CD4-positive, alpha-beta T cell (primary cell): ENCODE measurements at places on chromosomes 3 and 15. TPM values are rescaled to one million over a fixed set of nuclear protein-coding genes. Genes with fewer than 3 reads are reported as not detected.
A peak's percentile ranks its signal among the peaks of the same experiment; 100 is the strongest.

GRCh38 chr15:100918690-100919480 lies at the start of gene LRRK1:
LRRK1 (plus strand) TSS chr15:100919357; CDS start chr15:100924633, 5,276 bp downstream.
- peaks cover 39% of the 10 kb centered on the region for H3K27me3 ChIP-seq
- DNase-seq, result no peak
- peaks cover 18% of the 10 kb centered on the region for H3K4me1 ChIP-seq
- no peaks in the 10 kb centered on the region for H3K36me3 ChIP-seq
- H3K27ac ChIP-seq, result no peak within 1 kb of the TSS

GRCh38 chr3:10374311-10374710 lies 53.4 kb upstream of the SEC13 start:
- H3K36me3 ChIP-seq, result no peaks in the 10 kb centered on the region
- DNase-seq, result no peak
- no peak overlapping the region for H3K27ac ChIP-seq
- no peaks in the 10 kb centered on the region for H3K27me3 ChIP-seq

Gene WNT7A
- total RNA-seq, result 24.7 TPM

Gene ZMYND10
- 1.7 TPM for total RNA-seq

DNA sequence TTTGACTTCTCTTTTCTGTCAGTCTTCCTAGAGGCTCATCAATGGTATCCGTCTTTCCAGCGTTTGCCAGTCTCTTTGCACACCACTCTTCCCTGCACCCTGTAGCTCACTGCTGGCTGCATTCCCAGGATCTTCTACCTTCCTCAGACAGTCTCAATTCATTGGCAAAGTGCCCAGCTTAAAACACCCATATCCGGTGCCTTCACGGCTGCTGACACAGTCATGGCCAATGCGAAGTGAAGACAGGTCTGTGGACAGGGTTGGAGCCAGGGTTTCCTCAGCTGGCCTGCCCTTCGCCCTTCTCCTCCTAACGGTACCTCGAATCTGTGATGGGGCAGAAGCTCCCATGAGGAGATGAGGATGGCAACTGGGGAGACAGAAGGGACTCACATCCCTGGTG lies 36.1 kb downstream of the PTH1R start:
- peaks cover 21% of the 10 kb centered on the region for H3K4me1 ChIP-seq
- no peak for DNase-seq
- no peak overlapping the region for H3K27ac ChIP-seq
- no peaks in the 10 kb centered on the region for H3K27me3 ChIP-seq
- no peak overlapping the region for H3K4me3 ChIP-seq
- H3K36me3 ChIP-seq, result peaks cover 11% of the 10 kb centered on the region

Gene USP13
- 4.8 TPM for total RNA-seq

DNA sequence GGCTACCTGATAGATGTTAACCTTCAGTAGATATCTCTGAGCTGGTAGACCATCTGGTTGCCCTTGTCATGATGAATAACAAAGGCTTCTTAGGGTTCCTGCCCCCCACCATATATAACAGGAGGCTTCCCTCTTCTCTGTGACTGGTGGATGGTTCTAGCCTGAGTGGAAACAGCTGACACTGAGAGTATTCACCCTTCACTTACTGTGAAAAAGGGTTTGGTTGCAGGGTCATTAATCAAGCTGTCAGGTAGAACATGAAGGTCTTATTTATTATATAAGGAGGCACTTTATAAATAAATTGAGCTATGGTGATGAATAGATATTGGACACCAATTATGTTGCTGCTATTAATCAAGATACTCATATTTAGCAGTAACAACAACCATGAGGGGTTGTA lies 58.6 kb downstream of the CACNA2D3 start:
- no peaks in the 10 kb centered on the region for H3K4me1 ChIP-seq
- H3K36me3 ChIP-seq, result no peaks in the 10 kb centered on the region
- H3K27ac ChIP-seq, result no peak overlapping the region
- H3K27me3 ChIP-seq, result no peaks in the 10 kb centered on the region

DNA sequence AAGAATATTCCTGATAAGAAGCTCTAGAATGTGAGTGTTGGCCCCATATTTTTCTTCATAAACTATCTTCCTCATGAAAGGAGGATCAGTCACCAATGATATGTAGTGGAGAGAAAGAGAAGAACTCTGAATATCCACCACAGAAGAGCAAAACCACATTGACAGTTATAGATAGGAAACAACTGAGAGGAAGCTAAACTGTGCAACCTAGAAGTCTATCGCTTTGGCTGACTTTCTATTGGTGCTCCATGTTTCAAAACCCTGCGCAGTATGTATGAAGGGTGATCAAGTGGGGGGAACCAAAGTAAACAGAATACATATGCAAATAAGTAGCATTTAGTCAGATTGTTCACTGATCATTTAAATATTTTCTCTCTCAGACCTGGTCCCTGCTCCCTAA lies 41.0 kb upstream of the ZNF280D start:
- H3K27ac ChIP-seq, result no peak overlapping the region
- no peaks in the 10 kb centered on the region for H3K4me1 ChIP-seq
- H3K27me3 ChIP-seq, result no peaks in the 10 kb centered on the region
- H3K4me3 ChIP-seq, result no peak overlapping the region
- no peak for DNase-seq

GRCh38 chr3:69764121-69764741 lies 25.0 kb downstream of the MITF start:
- no peak overlapping the region for H3K4me3 ChIP-seq
- H3K27ac ChIP-seq, result no peak overlapping the region
- H3K4me1 ChIP-seq, result no peaks in the 10 kb centered on the region
- no peak for DNase-seq

GRCh38 chr3:147403511-147403910 lies 2.8 kb downstream of the ZIC4 start:
- H3K4me3 ChIP-seq, result no peak overlapping the region
- H3K27me3 ChIP-seq, result peaks cover 64% of the 10 kb centered on the region
- H3K27ac ChIP-seq, result no peak overlapping the region
- no peaks in the 10 kb centered on the region for H3K36me3 ChIP-seq
- no peaks in the 10 kb centered on the region for H3K4me1 ChIP-seq

DNA sequence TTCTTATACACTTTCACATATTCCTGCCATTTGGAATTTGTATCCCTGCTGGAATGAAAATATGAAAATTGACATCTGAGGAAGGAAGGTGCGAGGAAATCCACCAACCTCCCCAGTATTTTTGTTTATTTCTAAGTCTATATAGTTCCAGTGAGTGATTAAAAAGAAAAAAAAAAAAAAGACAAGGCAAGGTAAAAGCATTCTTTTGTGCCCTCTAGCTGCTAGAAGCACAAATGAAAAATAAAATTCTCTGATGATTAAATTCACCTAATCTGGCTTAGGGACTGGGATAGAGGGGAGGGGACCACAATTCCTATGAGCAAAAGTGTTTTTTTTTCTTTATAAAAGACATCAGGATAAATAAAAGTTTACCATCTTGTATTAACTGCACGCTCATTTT lies 370.9 kb downstream of the NR2F2 start:
- no peaks in the 10 kb centered on the region for H3K36me3 ChIP-seq
- H3K27ac ChIP-seq, result no peak overlapping the region
- H3K27me3 ChIP-seq, result no peaks in the 10 kb centered on the region
- no peak overlapping the region for H3K4me3 ChIP-seq
- H3K4me1 ChIP-seq, result no peaks in the 10 kb centered on the region
- DNase-seq, result no peak

Gene CD276
- not detected for total RNA-seq

Gene GABRR3
- not detected for total RNA-seq

DNA sequence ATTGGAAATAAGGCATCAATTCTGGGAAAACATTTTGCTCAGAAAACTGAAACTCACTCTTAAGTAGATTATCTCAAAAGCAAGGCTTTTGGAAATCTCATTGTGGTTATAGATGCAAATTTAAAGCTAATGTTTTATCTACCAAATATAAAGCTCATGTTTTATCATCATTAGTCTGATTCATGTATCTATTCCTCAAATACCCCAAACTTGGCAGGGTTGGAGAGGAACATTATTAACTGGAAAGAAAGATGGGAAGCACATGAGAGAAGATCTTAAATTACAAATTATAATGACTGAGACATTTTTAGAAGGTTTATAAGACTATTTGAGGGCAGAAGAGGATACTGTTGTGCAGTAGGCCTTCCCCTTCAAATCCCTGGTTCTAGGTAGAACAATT lies 137.3 kb upstream of the TGFBR2 start:
- H3K27me3 ChIP-seq, result no peaks in the 10 kb centered on the region
- no peak overlapping the region for H3K27ac ChIP-seq
- DNase-seq, result no peak
- no peaks in the 10 kb centered on the region for H3K36me3 ChIP-seq
- H3K4me3 ChIP-seq, result no peak overlapping the region

Gene CPNE4
- not detected for total RNA-seq

DNA sequence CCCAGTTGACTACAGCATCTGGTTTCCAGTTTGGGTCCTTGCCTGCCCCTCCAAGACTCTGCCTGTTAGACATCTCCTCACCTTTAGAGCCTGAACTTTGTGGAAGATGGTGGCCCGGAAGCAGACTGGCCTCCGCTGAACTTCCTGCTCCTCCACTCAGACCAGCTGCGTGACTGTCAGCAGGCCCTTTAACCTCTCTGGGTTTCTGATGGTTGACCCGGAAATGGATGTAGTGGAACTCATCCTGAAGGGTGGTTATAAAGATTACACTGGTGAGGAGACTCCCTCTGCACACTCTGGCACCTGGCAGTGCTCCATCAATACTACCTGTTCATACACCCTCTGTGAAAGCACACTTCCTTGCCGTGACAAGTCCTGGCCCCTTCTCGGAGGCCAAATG lies 151.9 kb upstream of the TLE3 start:
- no peak for DNase-seq
- no peaks in the 10 kb centered on the region for H3K36me3 ChIP-seq
- no peak overlapping the region for H3K4me3 ChIP-seq
- H3K4me1 ChIP-seq, result peaks cover 32% of the 10 kb centered on the region
- no peak overlapping the region for H3K27ac ChIP-seq

GRCh38 chr3:72244396-72244795 lies 459.4 kb upstream of the PROK2 start:
- H3K27ac ChIP-seq, result no peak overlapping the region
- no peak for DNase-seq
- no peaks in the 10 kb centered on the region for H3K27me3 ChIP-seq
- H3K4me1 ChIP-seq, result no peaks in the 10 kb centered on the region
- no peaks in the 10 kb centered on the region for H3K36me3 ChIP-seq

GRCh38 chr15:66603301-66604179 lies 37.7 kb upstream of the LCTL start:
- H3K36me3 ChIP-seq, result no peaks in the 10 kb centered on the region
- H3K4me3 ChIP-seq, result no peak overlapping the region
- DNase-seq, result peak; percentile 53
- no peaks in the 10 kb centered on the region for H3K27me3 ChIP-seq

GRCh38 chr3:119553823-119554415 lies 5.5 kb downstream of the CD80 start:
- no peak overlapping the region for H3K27ac ChIP-seq
- H3K27me3 ChIP-seq, result no peaks in the 10 kb centered on the region
- peaks cover 9% of the 10 kb centered on the region for H3K4me1 ChIP-seq
- H3K36me3 ChIP-seq, result no peaks in the 10 kb centered on the region

Gene AVEN
- 4.5 TPM for total RNA-seq

Gene NEK10
- 0.77 TPM for total RNA-seq

Gene ACTC1
- total RNA-seq, result not detected

DNA sequence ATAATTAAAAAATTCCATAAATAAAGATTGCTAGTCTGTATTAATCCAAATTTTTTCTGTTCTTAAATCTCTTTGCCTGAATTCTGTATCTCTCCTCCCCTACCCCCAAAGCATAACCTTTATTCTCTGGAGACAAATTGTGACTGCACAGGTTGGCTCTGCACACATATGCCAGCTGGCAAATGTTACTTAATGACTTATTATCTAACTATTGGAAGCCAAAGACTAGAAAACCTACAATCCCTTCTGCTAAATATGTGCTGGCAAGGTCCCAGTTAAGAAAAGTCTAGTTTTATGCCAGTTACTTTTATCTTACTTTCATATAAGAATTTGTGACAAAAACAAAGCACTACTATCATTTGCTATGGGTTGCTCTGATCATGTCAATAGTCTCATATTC lies 569.3 kb downstream of the MECOM start:
- H3K4me1 ChIP-seq, result no peaks in the 10 kb centered on the region
- H3K27ac ChIP-seq, result no peak overlapping the region
- H3K27me3 ChIP-seq, result no peaks in the 10 kb centered on the region
- no peak overlapping the region for H3K4me3 ChIP-seq
- no peak for DNase-seq

GRCh38 chr3:160588023-160588422 lies 22.7 kb upstream of the KPNA4 start:
- no peak overlapping the region for H3K4me3 ChIP-seq
- DNase-seq, result no peak

Gene AP3B2
- 0.25 TPM for total RNA-seq

Gene ADAMTSL3
- total RNA-seq, result not detected

Gene C3orf22
- not detected for total RNA-seq

DNA sequence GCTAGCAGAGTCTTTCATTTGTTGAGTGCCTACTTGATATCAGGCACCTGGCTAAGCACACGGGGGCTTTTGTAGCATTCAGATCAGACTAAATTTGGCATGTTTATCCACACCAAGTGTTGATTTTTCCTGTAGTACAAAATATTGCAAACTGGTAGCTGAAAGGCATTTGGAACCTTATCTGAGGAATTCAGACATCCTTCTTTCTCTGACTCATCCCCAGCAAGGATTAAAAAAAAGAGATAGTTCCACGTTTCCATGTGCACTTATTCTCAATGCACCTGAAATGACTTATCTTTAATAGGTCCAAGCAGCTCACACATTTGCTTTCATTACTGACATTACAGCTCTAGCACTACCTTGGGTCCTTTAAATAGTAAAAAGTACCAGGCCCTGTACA lies 786.0 kb upstream of the GRM7 start:
- H3K27ac ChIP-seq, result no peak overlapping the region
- H3K4me3 ChIP-seq, result no peak overlapping the region
- no peaks in the 10 kb centered on the region for H3K27me3 ChIP-seq
- no peaks in the 10 kb centered on the region for H3K4me1 ChIP-seq
- DNase-seq, result no peak

GRCh38 chr3:119700269-119700919 lies 2.4 kb upstream of the CFAP91 start:
- peak overlapping the region; percentile 48 for H3K27ac ChIP-seq
- H3K27me3 ChIP-seq, result no peaks in the 10 kb centered on the region
- H3K4me1 ChIP-seq, result peaks cover 28% of the 10 kb centered on the region
- no peak for DNase-seq
- H3K4me3 ChIP-seq, result no peak overlapping the region
- H3K36me3 ChIP-seq, result no peaks in the 10 kb centered on the region

DNA sequence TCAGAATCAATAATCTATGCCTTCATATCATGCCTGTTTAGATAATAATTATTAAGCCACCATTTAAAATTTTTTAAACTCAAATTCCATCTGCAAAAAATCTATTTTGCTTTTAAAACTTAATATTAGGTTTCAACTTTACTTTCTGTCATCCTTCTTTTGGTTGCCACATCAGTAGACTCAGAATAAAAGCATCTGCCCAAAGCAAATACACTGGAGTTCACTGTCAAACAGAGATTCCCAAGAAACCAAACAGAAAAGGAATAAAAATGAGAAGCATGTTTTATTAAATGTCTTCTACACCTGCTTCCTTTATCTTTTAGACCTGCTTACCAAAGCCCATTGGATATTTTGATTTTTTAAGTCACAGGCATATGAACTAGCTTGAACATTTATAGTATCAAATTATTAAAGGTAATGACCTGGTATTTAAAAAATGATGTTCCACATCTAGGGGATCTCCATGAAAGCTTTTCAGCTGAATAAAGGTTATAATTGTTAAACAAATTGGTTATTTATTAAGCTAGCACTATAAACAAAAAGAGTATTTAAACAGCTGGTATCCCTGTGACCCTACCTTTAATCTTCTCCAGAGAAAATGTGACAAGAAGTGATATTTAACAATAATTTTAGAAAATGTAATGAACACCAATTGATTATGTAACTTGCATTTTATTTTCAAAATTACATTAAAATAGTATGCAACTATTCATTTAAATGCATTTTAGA lies 62.5 kb downstream of the ALCAM start:
- no peaks in the 10 kb centered on the region for H3K4me1 ChIP-seq
- no peak for DNase-seq
- H3K4me3 ChIP-seq, result no peak overlapping the region
- H3K27ac ChIP-seq, result no peak overlapping the region
- H3K36me3 ChIP-seq, result no peaks in the 10 kb centered on the region

Gene SPESP1
- total RNA-seq, result not detected
